ENCODE measurements at places on chromosomes 1 and 21. TPM values are rescaled to one million over a fixed set of nuclear protein-coding genes. Genes with fewer than 3 reads are reported as not detected.

- no peak for DNase-seq
These were observed 308.1 kb downstream of the ADGRL2 start for GRCh38 chr1:82108843-82109242.

GRCh38 chr1:31414980-31415370 lies 2.0 kb downstream of the SERINC2 start:
- DNase-seq, result no peak

C1QC gene
- under 0.01 TPM for total RNA-seq

DNA sequence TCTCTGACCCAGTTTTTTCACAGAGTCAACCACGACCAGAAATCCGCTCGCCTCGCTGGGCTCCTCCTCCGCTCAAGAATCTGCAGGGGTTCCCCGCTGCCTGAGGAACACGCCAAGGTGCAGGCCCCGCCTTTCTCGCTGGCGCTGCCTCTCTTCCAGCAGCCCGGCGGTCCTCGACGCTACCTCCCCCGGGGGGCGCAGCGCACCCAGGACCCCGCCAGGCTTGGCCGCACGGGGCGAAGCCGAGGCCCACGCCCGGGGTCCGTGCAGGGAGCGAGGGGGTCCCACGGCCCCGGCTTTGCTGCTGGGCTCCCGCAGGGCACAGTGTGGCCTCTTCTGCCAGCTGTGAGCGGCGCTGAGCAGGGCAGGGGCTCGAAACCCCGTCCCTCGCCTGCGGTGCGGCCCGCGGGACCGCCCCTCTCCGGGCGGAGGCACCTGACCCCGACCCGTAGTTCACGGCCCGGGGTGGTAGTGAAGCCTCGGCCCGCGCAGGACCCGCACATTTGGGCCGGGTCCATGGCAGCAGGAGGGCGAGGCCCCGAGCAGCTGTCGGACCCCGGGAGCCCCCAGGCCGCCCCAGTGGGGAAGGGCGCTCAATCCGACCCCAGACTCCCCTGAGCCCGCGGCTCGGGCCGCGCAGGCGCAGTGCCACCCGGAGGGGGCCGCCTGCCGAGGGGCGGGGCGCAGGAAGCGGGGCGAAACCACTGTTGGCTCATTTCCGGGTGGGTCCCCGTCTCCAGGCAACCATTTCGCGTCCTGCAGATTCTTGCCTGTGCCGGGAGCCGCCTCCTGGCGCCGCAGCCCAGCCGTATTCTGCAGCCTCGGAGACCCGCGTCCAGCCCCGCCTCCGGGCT lies 10.0 kb upstream of the MMEL1 start:
- DNase-seq, result peak; percentile 79

- DNase-seq, result no peak
These were observed 38.8 kb upstream of the CTBS start for GRCh38 chr1:84613026-84613425.

PTPN7 gene
- total RNA-seq, result 167 TPM

DNA sequence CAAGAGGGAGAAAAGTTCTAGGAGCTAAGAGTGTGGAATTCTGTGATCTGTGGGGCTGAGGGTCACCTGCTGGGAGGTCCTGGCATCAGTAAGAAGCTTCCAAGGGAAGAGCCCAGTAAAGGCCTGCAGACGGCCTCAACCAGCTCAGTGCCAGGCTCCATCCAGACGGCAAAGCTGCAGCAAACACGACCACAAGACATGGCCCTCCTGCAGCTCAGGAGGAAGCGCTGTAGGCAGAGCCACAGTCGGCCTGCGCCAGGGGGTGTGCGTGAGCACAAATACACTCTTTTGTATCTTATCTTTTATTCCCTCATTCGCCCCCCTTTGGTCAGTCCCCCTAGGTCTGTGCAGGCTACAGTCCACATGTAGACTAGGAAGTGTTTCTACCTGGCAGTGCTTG lies 13.4 kb downstream of the C1orf174 start:
- DNase-seq, result no peak

- no peak for DNase-seq
These were observed 322 bp downstream of the DCLRE1B start for GRCh38 chr1:113905435-113905861.

AK2 gene
- total RNA-seq, result 78.6 TPM

KIF26B gene
- 0.54 TPM for total RNA-seq

SH2D1B gene
- total RNA-seq, result under 0.01 TPM

GRCh38 chr1:11784256-11784992 lies 21.3 kb downstream of the MTHFR start:
- DNase-seq, result no peak

EPHA8 gene
- total RNA-seq, result not detected

SLC9C2 gene
- not detected for total RNA-seq

DNA sequence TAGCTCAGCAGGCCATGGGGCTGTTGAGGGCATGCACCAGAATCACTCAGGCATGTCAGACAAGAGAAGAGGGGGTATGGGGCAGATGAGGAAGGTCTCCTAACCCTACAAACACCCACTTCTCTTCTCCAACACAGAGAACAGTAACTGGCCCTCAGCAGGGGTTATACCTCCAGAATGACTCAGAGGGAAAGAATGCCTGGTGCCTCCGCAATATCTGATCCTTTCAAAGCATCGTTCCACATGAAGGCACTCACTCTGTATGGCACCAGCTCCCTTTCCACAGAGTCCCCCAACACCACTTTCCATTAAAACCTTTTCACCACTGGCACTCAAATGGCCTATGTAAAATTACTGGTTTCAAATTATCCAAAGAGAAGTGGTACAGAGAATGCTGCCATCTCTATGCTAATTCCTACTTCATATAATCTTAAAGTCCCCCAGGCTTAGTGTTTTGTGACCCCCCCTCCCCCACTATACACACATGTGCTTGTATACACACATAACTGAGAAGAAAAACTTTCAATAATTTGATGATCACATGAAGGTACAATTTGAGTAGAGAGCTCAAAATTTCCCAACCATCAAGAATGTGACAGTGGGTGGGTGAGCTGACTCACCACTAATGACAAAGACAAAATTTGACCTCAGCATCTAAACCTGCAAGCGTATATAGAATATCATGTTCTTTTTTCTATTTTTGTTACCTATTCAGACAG lies 91.5 kb downstream of the SIPA1L2 start:
- no peak for DNase-seq

DNA sequence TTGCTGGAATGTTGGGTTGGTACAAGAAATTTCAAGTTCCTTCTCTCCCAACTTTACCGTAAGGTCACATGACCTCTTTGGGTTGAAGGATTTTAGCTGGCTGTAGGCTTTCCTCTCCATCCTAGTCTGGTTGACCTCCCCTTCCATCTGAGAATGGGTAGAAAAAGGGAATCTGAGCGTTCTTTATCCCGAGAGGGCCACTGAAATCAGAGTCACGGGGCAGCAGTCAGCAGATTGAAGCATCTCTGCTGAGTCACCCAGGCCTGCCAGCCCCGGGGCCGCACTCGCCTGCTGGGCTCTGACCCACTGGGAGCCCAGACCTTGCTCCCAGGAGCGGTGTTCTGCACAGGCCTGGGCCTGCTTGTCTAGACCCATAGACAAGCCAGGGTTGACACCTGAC lies 31.0 kb downstream of the TMCC2 start:
- no peak for DNase-seq

GPR89B gene
- 13.7 TPM for total RNA-seq

PLA2G4A gene
- 6.5 TPM for total RNA-seq

GRCh38 chr1:182087304-182087703 lies 25.8 kb upstream of the ZNF648 start:
- peak; percentile 13 for DNase-seq

C1orf74 gene
- 3.5 TPM for total RNA-seq

BTBD8 gene
- 3.5 TPM for total RNA-seq

ADAMTS1 gene
- 5.1 TPM for total RNA-seq

GRCh38 chr1:181124291-181124751 lies 35.8 kb downstream of the IER5 start:
- DNase-seq, result no peak

DNA sequence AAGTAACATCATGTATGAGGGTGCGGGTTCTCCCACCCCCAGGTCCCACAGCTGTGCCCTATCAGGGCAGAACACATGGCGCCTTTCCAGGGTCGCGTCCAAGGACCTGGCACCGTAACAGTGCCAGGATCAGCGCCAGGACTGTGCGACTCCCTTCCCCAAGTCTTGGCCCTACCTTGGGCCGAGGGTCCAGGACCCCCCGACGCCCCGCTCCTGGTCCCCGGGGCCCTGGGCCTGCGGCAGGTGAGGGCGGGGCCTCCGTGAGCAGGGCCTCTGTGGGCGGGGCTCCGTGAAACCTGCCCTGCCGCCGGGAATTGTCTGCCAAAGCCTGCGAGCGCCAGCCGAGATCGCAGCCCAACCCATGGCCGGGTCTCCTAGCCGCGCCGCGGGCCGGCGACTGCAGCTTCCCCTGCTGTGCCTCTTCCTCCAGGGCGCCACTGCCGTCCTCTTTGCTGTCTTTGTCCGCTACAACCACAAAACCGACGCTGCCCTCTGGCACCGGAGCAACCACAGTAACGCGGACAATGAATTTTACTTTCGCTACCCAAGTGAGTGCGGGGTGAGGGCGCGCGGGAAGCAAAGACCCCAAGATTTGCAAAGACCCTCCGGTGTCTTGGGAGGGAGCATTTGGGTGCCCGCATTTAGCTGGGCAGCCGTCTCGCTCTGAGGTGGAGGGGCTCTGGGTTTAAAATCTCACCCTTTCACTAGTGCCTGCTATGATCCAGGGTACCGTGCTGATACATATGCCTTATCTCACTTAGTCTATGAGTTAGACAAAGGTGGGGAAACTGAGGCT lies at the start of gene RHBG:
Gene RHBG (plus strand): TSS at position 323 of the 796 bp plus-strand sequence. CDS start 39 bp downstream, at position 362.
- DNase-seq, result peak; percentile 37

- DNase-seq, result no peak
These were observed 1.6 kb downstream of the OR2AK2 start for GRCh38 chr1:247966532-247967204.

SMPDL3B gene
- 9.7 TPM for total RNA-seq

ARF1 gene
- total RNA-seq, result 272 TPM

DNA sequence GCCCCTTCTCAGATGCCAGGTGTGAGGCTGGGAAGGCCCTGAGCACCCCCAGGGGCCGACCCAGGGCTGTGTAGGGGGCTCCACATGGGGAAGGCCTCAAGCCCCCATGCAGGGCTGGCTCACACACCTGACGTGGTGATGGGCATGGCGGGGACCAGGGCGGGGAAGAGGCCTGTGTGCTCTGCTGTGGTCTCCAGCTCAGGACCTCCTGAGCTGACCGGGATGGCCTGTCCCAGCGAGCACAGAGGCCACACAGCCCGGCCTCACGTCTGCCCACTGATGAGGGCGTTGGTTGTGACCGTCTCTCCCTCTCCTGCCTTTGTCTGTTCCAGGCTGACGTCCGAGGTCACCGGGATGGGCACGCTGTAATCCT lies 40.2 kb upstream of the COL6A1 start:
- DNase-seq, result no peak

RNASEL gene
- total RNA-seq, result 5.9 TPM

OMA1 gene
- 17.5 TPM for total RNA-seq

- DNase-seq, result no peak
These were observed 1146.7 kb upstream of the PRMT6 start for GRCh38 chr1:105909811-105910210.

DNA sequence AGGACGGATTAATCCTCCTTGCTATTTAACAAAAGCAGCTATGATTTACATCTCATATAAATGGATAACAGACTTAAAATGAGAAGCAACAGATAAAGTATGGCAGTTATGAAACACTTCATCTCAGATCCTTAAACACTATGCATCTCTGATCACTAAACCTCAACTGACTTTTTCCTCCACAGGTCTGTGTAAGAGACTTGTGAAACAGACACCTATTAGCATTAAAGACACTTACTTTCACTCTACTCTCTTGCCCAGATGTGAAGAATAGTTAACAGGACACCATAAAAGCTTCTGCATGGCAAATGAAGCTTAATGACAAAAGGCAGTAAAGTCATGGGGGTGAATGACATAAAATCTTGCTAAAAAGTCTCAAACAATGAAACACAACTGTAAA lies 6.2 kb downstream of the LIN9 start:
- no peak for DNase-seq

DNA sequence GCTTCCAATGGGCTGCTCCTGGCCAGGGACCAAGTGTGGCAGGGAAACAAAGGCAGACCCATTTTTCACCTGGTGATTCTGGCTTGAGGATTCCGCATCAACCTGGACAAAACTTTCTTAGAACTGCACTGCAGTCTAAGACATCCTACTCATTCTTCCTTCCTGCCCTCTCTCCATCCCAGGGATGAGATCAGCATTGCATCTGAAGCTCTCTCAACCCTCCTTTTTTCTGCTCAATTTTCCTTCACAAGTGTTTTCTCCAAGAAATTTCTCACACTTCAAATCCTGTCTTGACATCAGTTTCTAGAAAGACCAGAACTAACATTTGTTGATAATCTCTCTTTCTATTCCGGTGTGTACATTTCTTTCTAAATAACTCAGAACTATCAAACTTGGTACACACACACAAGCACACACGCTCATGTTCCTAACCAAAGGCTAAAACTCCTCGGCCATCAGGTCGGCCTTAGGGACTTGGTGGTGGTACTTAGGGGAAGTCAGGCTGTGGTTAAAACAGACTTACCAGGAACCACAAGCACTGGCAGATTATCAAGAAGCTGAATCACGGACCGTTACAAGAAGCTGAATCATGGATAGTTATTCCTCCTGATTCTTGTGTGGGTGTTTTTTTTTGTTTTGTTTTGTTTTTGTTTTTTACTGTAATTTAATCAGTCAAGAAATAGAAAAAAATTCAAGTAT lies 21.0 kb upstream of the CXADR start:
- peak; percentile 92 for DNase-seq

FCRL5 gene
- total RNA-seq, result 1.1 TPM

GRCh38 chr1:233237647-233238046 lies 57.9 kb downstream of the PCNX2 start:
- no peak for DNase-seq

- no peak for DNase-seq
These were observed 54.2 kb upstream of the SPATA6 start for GRCh38 chr1:48526008-48526710.

DNA sequence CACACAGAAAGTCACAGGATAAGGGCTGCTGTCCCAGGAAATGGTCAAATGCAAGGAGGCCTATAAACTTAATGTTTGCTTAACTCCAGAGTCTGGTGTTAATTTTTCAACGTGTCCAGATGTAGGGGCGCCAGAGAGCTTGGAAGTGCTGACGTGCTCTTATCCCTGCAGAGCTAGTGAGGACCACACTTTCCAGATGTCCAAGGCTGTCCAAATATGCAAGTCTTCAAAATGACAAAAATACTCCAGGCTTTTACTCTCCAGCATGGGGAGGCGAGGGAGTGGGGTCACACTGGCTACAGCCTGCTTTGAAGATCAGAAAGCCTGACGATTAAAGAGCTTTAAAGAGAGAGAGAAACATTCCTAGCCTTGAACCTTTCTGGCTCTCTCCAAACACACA lies 57.6 kb downstream of the ABCA4 start:
- DNase-seq, result no peak

CRP gene
- not detected for total RNA-seq

WLS gene
- total RNA-seq, result under 0.01 TPM

PDPN gene
- not detected for total RNA-seq

Measured in hematopoietic multipotent progenitor cell (in vitro differentiated cells).